ENCODE measurements at places on chromosomes 2 and 18.
A peak's percentile ranks its signal among the peaks of the same experiment; 100 is the strongest.

- no peak for DNase-seq
Observed at GRCh38 chr18:74739926-74740325, 142.3 kb downstream of the ZNF407 start.

- no peak for DNase-seq
Observed at GRCh38 chr2:233989221-233989858, 61.2 kb upstream of the SPP2 start.

DNA sequence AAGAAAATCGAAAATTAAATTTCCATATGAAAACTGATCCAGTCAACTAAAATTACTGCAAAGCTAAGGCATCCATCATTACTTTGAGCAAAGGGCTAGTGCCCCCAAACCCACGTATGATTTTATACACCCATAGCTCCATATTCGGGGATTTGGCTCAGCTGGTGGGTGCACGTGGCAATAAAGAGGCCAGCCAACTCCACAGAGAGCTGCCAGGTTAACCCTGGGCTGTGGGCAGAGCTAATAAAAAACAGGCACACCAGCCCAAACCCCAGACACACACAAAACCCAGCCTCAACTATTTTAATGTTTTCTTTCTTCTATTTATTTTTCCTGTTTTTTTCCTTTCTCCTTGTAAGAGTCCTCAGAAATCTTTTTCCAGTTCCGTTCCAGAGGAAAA, 151.3 kb upstream of the SOX11 start:
- no peak for DNase-seq

DNA sequence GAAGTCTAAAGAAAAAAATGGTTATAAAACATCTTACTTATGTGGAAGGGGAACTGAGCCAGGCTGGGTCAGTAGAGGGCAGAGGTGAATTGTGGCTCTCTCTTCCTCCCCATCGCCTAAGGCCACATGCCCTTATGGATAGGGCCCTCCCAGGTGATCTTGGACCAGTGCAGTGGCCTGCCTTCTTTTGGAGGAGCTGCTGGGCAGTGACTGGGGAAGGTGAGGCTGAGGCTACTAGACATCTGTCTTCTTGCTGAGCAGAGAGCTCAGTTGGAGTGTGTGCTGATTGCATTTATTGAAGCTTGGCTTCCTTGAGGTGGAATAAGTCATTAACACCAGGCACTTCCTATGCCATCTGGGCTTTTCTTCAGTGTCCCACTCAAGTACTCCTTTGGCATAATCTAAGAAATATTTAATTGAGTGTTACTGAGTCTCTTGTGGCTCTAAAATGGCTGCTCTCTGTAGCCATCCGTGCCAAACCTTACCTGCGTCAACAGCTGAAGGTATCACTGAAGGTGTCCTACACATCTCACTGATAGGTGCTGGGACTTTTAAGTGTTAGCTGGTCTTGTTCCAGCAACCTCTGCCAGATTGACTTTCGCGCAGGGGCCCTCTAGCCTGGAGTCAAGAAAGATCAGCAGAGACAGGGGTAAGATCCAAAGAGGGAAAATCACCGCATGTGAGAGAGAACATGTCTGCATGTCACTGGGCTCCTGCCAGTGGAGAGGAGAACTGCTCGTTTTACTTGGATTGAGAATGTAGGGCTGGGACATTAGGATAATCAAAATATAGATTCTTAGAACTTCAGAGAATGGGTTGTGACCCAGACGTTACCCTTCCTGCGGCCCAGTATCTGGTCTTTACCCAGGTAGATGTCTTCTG, 256.1 kb downstream of the LTBP1 start:
- DNase-seq, result no peak

- DNase-seq, result no peak
Observed at GRCh38 chr2:181684454-181685149, 4.3 kb upstream of the NEUROD1 start.

DNA sequence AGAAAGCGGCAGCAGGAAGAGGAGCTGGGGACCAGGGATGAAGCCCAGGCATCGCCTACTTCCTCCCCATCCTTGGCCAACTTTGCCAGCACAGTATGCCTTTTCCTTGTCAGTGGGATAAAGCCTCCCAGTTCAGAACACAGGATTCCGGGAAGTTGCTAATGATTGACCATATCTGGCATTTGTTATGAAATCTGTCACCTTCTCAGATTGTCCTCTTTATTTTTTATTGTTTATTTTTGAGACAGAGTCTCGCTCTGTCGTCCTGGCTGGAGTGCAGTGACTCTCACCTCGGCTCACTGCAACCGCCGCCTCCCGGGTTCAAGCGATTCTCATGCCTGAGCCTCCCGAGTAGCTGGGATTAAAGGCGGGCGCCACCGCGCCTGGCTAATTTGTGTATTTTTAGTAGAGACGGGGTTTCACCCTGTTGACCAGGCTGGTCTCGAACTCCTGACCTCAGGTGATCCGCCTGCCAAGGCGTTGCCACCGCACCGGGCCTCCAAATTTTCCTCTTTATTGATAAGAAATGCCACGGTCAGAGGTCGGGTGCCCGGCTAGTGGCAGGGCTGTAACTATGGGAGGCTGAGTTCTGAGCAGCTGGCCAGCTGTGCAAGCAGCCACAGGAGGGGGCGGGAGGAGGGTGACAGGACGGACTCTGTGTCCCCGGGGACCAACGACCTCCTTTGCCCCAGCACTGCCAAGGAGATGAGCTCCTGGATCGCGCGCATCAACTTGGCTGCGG, 24.4 kb downstream of the PSD4 start:
- DNase-seq, result no peak

DNA sequence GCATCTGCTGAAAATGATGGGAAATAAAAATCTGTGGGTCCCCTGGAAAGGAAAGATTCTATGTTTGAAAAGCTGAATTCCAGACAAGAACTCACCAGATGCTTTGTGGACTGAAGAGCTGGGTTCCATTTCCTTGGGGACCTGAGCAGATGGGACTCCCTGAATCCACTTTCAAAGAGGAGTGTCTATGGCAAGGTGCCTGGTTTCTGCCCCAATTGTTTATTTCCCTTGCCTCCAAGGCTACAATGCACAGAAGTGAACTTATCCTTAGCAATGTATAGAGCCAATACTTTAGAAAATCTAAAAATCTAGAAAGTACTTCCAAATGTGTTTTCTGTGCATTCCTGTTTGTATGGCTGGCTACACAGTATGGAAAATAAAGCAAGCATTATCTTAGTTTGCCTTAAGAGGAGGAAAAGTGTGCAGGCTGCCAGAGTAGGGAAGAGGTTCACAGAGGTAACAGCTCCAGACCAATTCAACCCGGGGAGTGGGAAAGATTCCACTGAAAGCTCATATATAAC, 420.5 kb downstream of the NRXN1 start:
- no peak for DNase-seq

- DNase-seq, result no peak
Observed at GRCh38 chr2:104332731-104333130, 521.2 kb upstream of the POU3F3 start.

DNA sequence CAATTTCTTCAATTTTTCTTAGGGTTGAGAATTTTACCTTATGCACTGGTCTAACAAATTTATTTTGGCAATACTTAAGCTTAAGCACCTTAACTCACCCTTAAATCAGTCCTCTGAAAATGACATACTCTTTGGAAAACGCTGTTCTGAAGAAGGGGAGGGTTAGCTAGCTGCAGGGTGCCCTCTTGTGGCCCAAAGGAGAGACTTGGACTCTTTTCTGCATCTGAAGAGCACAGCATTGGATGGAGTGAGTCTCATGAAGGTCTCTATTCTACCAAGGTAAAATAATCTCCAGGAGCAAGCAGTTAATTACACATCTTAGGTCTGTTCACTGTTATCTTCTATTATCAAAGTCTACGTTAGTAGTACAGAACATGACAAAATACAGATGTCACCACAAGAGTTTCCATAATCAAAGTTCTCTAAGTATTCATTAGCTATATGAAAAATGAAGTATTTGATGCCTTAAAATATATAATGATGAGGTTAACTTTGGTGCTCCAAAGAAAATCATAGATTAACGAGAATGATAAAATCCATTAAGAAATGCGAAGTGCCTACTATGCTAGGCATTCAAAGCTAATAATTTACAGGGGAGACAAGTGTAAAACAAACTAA, 24.4 kb downstream of the PUM2 start:
- DNase-seq, result no peak

GRCh38 chr2:122795763-122796162, 1040.3 kb downstream of the TSN start:
- DNase-seq, result no peak

DNA sequence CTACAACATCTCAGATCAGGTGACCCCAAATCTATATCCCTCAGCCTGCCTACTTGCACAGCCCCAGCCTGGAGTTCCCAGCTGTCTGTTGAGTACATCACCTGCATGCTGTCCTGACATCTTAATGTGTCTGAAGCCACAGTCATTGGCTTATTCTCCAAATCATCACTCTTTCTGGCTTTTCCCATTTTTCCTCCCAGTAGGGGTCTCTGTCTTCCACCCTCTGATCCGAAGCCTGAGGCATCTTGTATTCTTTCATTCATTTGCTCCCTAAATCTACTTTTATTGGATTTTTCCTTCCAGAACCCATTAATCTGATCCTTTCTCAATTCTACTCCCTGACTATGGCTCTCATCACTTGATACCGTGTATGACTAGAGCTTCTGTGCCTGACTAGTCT, 332.9 kb upstream of the DCC start:
- DNase-seq, result no peak

- DNase-seq, result peak; percentile 51
Observed at GRCh38 chr2:174606336-174606735, 8.7 kb upstream of the WIPF1 start.

DNA sequence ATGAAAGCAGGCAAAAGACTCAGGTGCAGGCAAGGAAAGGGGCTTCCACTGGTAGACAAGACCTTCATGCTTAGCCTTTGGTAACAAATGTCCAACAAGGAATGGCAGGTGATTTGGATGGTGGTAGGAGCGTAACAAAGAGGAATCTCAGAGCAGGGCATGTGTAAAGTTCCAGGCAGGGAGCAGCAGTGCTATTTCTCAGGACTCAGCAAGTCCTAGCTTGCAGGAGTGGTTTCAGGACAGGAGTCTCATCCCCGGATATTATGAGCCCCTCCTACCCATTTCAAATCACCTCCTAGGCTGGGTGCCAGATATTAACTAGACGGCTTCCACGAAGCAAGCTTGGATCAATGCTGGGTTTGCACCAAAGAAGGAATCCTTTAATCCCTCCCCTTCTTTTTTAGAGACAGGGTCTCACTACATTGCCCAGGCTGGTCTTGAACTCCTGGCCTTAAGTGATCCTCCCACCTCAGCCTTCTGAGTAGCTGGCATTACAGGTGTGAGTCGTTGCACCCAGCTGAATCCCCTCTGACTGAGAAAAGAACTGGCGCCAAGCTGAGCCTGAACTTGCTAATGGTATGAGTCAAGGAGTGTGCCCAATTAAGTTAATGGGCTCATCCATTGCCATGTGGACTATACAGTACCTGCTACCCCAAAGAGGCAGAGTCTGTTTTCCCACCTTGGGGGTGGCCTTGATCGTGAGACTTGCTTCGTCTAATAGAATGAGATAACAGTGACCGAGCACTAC, 190.3 kb downstream of the ARL4C start:
- DNase-seq, result no peak

- DNase-seq, result no peak
Observed at GRCh38 chr18:24002479-24002878, 12.1 kb upstream of the TTC39C start.

GRCh38 chr2:161381546-161381945, 34.6 kb upstream of the TBR1 start:
- no peak for DNase-seq

GRCh38 chr2:29309090-29310029, 194.1 kb downstream of the CLIP4 start:
- DNase-seq, result no peak

GRCh38 chr2:46771309-46771708, 144.3 kb downstream of the MCFD2 start:
- DNase-seq, result no peak

DNA sequence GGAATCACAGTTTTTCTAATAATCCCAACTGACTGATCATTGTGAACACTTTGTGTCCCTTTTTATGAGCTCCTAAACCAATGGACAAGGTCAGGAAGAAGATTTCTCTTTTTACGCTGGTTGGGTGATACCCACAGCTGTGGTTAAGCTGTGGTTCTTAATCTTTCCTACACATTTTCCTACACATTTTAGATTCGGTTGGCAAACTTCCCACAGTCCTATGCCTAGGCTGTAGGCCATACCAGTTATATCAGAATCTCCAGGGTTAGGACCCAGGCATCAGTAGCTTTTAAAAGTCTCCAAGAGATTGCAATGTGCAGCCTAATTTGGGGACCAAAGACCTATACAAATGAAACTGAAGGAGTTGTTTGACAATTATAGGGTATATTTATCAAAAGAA, 203.0 kb downstream of the SP3 start:
- DNase-seq, result no peak

- no peak for DNase-seq
Observed at GRCh38 chr2:196500686-196501431, 138.7 kb upstream of the CCDC150 start.

DNA sequence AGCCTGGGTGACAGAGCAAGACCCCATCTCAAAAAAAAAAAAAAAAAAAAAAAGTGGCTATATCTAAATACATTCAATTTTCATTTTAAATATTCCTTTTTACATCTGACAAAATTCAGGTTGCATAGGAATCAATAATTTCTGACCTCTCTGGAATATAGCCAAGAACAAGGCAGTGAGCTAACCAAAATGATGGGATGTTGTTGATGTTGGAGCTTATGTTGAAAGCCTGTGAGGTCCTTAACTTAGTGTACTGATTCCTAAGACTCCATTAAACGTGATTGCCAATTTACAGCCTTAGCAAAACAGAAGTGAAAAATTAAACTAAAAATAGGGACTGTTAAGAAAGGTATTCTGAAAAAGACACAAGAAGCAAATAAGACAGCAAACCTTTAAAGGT, 109.6 kb downstream of the MEP1B start:
- DNase-seq, result no peak

DNA sequence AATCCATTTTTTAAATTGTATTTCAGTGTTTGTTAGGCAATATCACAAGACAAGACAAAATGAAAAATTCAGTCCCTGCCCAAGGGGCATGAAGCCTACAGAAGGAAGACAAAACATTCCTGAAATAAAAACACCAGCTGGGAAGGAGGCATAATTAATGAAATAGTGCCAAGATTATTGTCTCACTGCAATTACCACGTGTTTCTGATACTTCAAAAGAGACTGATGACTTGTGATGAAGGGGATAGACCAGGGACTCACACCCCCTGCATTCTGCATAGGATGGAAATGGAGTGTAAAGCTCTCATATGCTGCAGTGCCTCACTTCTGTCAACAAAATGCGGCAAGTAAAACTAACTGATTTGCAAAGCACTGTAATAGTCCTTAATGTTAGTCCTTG, 178.1 kb downstream of the BARD1 start:
- DNase-seq, result no peak

- no peak for DNase-seq
Observed at GRCh38 chr18:66971960-66972359, 368.1 kb upstream of the CDH19 start.

DNA sequence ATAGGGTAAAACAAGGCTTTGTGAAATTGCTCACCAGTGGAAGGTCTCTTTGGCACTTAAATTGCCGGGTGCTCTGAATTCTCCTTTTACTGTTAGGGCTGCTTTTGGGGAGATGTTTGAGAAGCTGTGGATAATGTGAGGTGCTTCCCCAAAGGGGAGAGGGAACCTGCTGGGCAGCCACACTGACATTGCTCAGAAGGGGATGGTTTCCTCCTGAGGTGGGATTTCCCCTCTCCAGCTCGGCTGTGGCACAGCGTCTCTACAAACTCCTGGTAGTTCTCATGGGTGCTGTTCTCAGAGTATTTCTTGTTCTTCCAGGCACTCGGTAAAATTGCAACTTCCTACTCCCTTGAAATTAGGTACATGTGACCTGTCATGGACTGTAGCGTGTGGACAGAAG, 124.2 kb downstream of the LPIN1 start:
- DNase-seq, result no peak
